ENCODE measurements at places on chromosomes 2 and 18.

DNA sequence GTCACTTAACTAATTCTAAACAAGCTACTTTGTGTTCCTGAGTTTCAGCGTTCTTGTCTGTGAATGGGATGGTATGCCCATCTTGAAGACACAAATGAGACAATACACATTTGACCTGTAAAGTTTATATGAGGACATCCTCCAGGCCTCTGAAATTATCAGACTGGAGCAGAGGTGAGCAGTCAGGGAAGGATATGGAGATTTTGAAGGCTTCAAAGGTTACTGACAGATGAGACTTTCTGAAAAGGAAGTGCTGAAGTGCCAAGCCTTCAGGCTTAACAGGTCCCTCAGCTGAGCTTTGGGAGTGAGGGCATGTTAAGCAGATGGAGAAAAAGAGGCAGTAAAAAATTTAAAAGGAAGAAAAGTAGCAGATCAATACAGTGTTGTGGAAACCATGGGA, 110.9 kb upstream of the FOSL2 start:
- no peak for DNase-seq

- DNase-seq: peak; percentile 60
These were observed 63.5 kb upstream of the CTLA4 start for GRCh38 chr2:203804070-203804469.

- no peak for DNase-seq
These were observed 86.4 kb downstream of the TGFA start for GRCh38 chr2:70467237-70467636.

GRCh38 chr2:138059487-138060300, 95.4 kb downstream of the HNMT start:
- DNase-seq: no peak

DNA sequence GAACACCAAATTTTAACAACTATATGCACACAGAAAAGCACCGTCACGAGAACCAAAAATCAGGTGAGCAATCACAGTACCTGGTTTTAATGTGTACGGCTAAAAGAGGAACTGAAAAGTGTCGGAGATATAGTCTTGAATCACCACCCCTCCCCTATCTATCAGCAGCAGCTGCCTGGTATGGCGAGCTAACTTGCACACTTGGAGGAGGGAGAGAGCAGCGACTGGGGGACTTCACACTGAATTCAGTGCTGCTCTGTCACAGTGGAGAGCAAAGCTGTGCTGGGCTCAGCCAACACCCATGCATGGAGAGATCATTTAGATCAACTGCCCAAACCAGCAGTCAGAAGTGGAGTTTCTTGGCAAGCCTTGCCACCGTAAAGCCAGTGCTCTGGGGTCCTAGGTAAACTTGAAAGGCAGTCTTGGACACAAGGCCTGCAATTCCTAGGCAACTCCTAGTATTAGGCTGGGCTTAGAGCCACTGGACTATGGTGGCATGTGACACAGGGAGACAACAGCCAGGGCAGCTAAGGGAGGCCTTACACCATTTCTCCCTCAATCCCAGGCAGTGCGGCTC, 89.2 kb upstream of the CD226 start:
- DNase-seq: no peak

DNA sequence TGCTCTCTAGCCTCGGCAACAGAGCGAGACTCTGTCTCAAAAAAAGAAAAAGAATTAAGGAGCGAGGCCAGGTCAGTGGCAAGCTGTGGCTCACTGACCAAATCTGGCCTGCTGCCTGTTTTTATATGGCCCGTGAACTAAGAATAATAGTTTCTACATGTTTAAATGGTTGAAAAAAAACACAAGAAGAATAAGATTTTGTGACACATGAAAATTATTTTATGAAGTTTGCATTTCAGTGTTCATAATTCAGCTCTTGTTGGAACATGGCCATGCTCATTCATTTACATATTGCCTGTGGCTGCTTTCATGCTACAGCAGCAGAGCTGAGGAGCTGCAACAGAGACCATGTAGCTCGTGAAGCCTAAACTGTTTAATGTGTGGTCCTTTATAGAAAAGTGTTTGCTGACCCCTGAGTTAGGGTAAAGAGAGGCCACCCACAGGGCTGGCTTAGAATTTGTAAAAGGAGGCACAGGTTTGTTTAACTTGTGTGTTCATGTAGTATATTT, 59.5 kb downstream of the MFSD6 start:
- DNase-seq: no peak

DNA sequence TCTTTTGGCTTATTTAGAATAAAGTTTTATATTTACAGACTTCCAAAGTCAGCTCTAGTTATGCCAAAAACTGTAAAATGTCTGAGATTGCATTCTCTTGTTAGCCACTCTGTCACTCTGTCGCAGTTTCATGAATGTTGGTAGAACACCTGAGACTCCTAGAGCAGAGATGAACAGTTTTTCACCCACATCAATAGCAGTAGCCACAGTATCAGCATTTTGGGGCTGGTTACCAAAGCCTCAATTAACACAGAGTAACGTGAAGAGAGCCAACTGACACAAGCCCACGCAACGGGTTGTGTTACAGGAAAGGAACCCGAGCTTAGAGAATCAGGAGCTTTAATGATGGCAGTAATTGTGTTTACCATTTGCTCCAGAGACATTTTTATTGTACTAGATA, 443.0 kb upstream of the SLC39A10 start:
- DNase-seq: no peak

- DNase-seq: peak; percentile 91
These were observed 82.6 kb upstream of the TANK start for GRCh38 chr2:161077367-161078210.

GRCh38 chr2:219042157-219042556, 841 bp upstream of the CFAP65 start:
- DNase-seq: no peak

GRCh38 chr2:136527560-136527959, 237.8 kb upstream of the THSD7B start:
- peak; percentile 40 for DNase-seq

DNA sequence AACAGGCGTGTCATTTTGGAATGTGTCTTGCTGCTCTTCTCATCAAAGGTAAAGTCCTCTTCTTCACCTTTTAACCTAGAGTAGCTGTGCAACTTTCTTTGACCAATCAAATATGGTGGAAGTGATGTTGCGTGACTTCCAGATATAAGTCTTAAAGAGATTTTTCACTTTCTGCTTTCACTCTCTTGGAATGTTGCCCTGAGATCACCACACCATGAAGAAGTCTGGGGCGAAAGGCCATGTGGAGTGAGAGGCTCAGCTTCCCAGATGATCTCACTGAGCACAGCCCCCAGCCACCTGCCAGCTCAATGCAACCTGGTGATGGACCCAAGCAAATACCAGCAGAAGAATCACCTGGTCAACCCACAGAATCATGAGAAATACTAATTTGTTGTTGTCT, 7.1 kb upstream of the GALNT3 start:
- DNase-seq: no peak

GRCh38 chr2:148495586-148495985, 149.0 kb upstream of the EPC2 start:
- no peak for DNase-seq

- no peak for DNase-seq
These were observed 51.9 kb downstream of the LRPPRC start for GRCh38 chr2:43943809-43944452.

GRCh38 chr18:3869848-3870247, 419.9 kb downstream of the TGIF1 start:
- DNase-seq: no peak

- DNase-seq: no peak
These were observed 980.6 kb upstream of the PIK3C3 start for GRCh38 chr18:40974448-40974847.

GRCh38 chr2:70068119-70068518, 19.2 kb upstream of the PCBP1 start:
- no peak for DNase-seq

DNA sequence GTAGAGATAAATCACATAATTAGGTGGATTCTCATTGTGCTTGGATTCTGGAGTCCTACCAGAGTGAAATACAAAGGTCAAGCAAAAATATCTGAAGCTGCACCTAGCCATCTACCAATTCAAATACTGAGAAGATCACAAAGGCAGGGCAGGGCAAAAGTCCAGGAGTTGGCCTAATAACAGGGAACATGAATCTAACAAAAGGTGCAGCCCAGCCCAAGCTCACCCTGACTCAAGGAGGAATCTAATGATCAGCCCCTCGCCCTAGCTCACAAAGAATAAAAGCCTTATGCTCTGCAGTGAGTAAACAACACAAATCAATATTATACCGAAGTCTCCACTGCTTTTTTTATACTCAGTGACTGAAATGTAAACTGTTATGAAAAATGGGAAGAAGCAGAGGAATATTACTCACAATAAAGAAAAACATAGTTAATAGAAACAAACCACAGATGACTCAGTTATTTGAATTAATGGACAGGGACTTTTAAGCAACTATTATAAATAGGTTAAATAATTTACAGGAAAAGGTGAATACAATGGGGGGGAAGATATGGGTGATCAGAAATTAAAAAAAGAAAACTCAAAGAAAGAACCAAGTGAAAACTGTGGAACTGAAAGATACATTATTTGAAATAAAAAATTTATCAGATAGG, 49.5 kb downstream of the ANTXR1 start:
- DNase-seq: no peak

DNA sequence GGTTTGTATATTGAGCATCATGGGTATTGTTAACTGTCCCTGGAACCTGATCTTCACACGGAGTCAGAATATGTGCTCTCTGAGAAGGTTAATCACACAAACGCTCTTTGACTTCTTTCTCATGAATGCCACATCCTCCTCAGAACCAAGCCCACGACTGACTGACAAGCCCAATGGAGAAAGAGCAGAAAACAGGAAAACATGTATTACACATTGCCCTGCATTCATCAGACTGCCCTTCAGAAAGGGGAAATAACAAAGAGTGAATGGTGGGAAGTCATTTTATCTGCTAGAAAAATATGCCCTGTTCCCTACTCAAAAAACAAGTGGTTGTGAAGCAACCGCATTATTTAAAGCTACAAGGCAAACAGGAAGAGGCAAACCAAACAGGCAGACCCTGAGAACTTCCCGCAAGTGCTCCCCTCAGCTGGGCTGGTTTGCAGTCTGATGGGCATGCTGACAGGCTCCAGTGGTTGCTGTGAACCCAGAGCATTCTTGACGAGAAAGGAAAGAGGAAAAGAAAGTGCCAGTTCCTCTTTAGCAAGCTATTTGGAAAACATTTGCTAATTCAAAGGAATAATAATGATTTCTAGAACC, 172.9 kb upstream of the SETBP1 start:
- peak; percentile 28 for DNase-seq

DNA sequence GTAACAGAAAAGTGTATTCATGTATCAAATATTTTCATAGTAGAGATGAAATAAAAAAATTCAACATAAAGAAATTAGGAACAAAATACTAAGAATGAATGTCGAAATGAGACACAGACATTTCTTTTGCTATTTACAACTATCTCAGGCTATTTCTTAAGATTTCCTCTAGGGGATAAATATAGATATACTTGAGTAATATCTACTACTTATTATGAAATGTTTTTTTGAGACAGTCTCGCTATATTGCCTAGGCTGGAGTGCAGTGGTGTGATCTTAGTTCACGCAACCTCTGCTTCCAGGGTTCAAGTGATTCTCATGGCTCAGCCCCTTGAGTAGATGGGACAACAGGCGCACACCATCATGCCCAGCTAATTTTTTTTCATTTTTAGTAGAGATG, 326.1 kb downstream of the RNF144A start:
- no peak for DNase-seq

- no peak for DNase-seq
These were observed 8.7 kb upstream of the RPRD1A start for GRCh38 chr18:36075862-36076587.

DNA sequence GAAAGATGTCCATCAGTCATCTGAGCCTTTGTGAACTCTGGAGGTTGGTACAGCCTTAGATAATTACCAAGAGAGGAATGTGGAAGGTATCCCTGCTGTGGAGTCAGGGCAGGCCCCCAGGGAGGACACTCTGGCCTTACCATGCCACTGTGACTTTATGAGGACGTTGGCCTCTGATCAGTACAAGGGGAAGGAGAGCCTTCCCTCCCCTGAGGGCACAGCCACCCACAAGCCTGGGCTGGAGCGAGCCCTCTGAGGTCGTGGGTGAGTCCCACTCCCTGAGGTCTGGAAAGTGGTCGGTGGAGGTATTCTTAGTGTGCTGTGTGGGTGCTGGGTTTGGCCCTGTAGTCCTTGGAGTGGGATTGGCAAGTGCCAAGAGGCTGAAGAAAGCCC, 91.6 kb downstream of the STPG4 start:
- DNase-seq: no peak

DNA sequence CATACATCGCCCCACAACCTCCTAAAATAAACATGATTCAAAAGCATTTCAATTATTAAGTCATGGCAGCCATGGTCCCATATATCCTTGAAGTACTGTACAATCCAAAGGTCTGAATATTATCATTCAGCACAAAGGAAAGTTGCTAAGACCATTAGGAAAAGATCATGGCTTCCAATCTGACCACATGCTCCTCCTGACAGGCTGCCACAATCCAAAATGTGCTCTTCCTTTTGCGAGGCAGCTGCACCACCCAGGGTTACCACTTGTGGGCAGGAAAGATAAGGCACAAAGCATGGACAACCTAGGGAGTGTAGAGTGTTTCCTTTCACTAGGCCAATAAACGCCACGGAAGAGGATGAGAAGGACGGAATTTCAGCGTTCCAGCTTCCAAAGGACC, 5.4 kb downstream of the BOLA3 start:
- DNase-seq: no peak

DNA sequence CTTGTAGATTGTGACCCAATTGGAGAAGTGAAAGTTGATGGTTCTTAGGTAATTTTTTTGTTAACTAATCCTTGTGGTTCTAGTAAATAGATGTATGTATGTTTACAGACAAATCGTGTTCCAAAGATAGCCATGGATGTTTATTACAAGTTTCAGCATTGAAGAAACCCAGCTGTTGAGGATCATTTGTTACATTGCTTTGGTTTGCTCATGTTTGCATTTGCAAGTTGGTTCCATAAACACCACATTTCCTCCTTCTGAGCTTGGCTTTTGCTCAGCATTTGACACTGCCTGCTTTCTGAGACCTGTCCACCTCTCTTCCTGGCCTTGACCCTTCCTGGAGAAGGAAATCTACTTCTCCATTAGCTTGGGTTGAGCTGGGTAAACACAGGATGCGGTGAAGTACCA, 1.8 kb upstream of the CCDC68 start:
- no peak for DNase-seq

DNA sequence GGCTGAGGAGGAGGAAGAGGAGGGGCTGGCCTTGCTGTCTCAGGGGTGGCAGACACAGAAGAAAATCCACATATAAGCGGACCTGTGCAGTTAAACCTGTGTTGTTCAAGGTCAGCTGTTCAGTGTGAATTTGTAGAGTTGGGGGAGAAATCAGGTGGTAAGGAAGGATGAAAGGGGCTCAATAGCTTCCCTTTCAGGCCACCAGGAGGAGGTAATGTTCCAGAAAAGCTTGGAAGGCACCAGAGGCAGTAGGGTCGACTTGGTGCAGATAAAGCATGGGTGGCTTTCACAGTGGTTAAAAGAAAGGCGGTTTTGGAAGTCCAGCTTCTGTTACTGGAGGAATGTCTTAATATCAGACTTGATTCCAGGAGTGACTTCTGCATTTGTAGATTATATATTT, 167.4 kb downstream of the THSD7B start:
- DNase-seq: no peak

Data from activated CD4-positive, alpha-beta T cell treated with anti-CD3 and anti-CD28 coated beads, Interleukin-2, amount 10 ng/mL, durations not matched to agents 7 days and 5 days (primary cell).